ENCODE measurements at places on chromosomes 13 and 19.

DNA sequence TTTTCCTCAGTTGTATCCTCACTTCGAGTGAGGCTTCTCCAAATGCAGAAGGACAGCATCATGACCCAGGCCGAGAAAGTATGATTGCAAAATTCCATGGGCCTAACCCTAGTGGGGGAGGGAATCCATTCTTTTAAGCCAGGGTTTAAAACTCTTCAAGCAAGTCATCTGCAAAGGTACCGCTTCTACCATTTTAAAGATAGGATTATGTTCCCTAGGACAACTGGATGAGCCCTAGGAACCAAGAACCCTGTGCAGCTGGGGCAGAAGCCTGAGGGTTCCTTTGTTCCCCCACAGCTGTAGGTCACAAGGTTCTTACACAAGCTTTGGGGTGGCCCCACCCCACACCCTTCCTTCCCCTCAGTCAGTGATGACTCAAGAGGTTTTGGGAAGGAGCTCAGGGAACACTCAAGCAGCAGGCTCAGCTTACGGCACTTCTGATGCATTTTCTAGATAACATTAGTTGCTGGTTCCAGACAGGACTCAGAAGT, 13.5 kb downstream of the ARL11 start:
- no peak for DNase-seq

- no peak for DNase-seq
These were observed 314.9 kb downstream of the COG6 start for GRCh38 chr13:39970177-39970846.

DNA sequence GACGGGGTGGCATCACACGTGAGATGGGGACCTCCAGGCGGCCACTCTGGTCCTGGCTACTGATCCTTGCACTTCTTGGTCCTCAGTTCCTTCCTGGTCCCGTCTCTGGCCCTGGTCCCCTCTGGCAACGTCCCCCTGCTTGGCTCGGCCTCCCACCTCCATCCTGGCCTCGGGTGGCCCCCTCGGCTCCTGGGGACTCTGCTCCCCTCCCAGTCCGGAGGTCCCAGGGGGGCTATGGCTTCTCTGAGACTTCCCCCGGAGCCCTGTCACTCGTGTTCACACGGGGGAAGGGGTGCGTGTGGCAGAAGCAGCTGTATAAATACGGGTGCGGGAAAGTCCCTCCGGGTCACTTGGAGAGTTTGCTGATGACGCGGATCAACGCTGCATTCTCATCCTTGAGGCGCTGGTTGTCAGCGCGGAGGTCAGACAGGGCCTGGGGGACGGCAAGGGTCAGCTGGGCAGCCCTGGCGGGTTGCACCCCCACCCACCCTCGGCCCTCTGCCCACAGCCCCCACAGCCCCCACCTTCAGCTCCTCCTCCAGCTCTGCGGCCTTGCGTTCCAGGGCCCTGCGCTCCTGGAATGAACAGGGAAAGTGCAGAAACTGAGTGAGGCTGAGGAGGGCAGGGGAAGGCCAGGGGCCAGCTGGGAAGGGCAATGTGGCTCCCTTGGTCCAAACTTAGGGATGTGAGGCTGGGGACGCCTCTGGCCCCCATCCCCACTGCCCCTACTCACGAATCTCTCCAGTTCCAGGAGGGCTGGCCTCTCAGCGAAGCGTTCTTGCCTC, 15.6 kb downstream of the EPS8L1 start:
- DNase-seq, result no peak

GRCh38 chr13:100154842-100155416, 66.0 kb downstream of the PCCA start:
- no peak for DNase-seq

- no peak for DNase-seq
These were observed 78.9 kb upstream of the OLFM4 start for GRCh38 chr13:52949742-52950141.

DNA sequence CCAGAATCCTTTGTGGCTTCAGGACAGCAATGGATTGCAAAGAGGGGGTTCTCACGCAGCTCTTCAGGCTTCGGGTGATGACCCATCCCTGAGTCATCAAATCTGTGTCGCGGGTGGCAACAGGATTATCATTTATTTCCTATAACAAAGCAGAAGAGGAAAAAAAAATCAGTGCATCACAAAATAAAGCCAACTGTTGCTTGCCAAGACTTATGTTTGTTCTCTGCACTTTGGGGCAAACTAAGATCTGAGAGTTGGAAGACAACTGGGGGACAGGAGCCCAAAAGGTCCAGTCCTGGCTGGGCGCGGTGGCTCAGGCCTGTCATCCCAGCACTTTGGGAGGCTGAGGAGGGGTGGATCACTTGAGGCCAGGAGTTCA, 6.4 kb downstream of the GNA15 start:
- DNase-seq, result peak; percentile 59

DNA sequence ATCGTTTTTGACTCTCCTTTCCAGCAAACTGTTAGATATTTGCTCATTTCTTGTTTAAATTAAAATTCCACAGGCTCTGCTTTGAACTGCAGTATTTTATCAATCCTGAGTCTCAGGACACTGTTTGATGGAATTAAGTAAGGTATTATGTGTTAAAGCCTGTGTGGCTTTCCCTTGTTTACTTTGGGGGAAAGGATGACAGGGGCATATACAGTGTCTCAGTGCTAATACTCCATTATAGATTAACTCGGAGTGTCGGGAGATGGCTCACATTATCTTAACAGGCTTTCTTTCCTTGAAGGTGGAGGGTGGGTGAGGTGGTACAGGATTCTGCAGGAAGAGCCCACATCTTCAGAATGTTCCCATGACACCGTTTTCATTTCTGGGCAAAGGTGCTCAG, 84.7 kb downstream of the SHISA2 start:
- no peak for DNase-seq

DNA sequence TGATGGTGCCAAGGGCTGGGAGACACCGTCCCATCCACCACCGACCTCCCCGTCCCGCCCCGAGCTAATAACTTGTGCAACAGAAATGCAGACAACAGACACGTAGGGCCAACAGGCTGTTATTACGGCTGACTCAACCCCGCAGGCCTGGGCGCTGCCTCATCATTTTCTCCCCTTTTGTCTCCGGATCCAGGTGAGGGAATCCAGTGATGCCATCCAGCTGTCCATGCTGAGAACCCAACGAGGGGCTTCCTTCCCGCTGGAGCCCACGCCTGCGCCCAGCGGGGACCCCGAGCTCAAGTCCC, 6.4 kb upstream of the DIRAS1 start:
- DNase-seq, result no peak

DNA sequence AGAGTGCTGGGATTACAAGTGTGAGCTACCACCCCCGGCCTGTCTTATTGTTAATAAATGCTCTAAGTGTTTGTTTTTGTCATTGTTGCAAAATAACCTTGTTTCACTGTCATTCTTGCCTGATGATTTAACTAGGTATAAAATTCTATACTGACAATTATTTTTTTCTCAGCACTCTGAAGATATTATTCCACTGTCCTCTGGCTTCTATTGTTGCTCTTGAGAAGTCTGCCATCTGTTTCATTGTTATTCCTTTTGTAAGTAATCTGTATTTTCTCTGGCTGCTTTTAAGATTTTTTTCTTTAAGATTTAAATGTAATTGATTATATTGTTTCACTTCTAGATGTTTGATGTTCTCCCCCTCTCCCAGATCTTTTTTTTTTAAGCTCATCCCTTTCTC, 17.6 kb downstream of the ZNF420 start:
- no peak for DNase-seq

DNA sequence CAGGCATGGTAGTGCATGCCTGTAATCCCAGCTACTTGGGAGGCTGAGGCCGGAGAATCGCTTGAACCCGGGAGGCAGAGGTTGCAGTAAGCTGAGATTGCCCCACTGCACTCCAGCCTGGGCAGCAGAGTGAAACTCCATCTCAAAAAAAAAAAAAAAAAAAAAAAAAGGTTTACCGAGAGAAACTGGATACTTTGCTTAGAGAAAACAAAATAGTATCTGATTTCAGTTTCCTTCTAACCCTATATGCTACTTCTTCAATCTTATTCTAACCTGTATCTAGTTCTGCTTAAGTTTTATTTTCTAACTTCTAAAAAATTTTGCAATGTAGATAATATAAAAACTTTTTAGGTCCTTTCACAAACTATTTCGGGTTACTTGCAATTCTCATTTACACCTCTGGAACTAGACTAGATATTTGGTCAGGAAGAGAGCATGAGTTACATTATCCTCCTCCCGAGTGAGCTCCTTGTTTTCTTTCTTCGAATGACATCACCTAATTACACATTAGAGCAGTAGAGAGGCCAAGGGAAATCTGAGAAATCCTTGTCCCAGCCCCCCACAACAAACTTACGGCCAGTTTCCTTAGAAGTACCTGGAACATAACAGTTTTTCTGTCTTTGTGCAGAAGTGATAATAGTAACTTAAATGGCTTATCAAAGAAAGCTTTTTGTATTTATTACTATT, 128.9 kb downstream of the B3GLCT start:
- no peak for DNase-seq

- DNase-seq, result no peak
These were observed 43.3 kb downstream of the DZIP1 start for GRCh38 chr13:95601216-95601615.

GRCh38 chr13:101390461-101390860, 25.8 kb downstream of the NALCN start:
- DNase-seq, result no peak

- DNase-seq, result no peak
These were observed 53.1 kb downstream of the ZNF254 start for GRCh38 chr19:24140099-24140498.

DNA sequence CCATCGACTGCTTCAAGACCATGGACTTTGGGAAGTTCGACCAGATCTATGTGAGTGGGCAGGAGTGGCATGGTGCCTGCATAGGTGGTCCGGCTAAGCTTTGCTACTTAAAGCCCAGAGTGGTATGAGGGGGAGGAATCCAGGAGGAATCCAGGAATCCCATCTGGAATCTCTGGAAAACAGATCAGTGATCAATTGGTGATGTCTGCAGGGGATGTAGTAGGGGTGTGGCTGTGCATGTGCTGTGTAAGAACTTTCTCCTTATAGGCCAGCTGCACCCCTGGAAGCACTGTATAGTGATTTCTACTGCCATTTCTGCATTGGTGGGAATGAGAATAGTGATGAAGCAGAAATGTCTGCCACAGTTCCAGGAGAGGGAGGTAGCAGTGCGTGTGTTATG, 23.6 kb downstream of the PNPLA6 start:
- DNase-seq, result no peak

GRCh38 chr13:29279356-29280254, 315.9 kb downstream of the SLC7A1 start:
- no peak for DNase-seq

DNA sequence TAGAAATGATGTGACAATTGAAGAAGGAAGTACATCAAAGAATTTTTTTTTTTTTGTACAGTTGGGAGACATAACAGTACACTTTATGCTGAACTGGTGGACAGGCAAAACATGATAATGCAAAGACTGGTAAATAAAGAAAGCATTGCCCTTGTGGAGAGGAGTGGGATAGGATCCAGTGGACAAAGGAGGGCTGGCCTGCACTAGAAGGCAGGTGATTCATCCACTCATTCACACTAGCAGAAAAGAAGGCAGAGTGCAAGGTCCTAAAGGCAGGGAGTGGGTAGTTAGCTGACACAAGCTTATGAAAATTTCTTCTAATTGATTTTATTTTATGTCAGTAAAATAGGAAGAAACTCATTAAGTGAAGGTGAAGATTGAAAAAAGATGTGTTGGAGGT, 17.6 kb upstream of the NALCN start:
- DNase-seq, result no peak

DNA sequence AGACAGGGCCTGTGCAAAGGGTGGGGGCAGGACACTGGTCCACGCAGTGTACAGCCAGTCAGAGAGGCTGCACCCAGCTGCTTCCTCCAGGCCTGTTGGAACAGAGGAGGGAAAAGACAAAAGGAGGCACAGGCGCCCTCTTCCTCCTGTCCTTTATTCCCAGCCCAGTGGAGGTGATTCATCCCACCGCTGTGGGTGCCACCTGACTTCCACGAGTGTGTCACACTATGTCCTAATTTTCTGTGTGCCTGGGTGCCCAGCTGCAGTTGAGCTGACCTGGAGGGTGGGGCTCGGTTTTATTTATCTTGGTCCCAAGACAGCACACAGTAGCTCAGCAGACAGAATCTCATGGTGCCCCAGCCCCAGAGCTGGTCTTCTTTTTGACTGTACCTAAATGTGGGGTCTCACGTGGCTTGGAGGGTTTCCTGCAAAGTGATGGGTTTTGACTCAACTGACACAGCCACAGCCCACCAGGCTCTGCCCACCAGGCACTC, 9.0 kb downstream of the EPS15L1 start:
- peak; percentile 15 for DNase-seq

GRCh38 chr19:30106417-30107095, 164.5 kb downstream of the URI1 start:
- no peak for DNase-seq

DNA sequence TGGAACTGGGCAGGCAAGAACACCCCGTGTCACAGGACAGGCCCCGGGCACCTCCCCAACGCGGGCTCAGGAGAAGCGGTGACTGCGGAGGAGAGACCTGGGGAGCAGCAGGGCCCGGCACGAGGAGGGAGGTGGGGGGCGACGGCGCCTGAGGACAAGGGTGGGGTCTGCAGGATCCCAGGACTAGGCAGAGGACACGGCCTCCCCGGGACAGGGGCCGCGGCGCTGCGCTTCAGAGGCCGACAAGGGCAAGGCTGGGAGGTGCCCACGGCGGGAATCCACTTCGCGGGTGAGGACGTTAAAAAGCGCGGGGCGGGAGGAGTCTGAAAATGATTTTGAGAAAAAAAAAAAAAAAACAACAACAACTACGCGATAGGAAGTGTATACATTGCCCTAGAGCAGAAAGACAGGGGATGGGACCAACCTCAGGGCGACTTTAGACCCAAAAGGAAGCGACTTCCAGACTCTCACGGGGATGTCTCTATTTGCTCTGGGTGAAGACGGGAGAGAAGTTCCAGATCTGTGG, 44.9 kb downstream of the ZNF611 start:
- DNase-seq, result peak; percentile 16

- DNase-seq, result no peak
These were observed 56.9 kb downstream of the EDNRB start for GRCh38 chr13:77861741-77862140.

- DNase-seq, result no peak
These were observed 10.5 kb downstream of the NACC1 start for GRCh38 chr19:13128583-13128982.

DNA sequence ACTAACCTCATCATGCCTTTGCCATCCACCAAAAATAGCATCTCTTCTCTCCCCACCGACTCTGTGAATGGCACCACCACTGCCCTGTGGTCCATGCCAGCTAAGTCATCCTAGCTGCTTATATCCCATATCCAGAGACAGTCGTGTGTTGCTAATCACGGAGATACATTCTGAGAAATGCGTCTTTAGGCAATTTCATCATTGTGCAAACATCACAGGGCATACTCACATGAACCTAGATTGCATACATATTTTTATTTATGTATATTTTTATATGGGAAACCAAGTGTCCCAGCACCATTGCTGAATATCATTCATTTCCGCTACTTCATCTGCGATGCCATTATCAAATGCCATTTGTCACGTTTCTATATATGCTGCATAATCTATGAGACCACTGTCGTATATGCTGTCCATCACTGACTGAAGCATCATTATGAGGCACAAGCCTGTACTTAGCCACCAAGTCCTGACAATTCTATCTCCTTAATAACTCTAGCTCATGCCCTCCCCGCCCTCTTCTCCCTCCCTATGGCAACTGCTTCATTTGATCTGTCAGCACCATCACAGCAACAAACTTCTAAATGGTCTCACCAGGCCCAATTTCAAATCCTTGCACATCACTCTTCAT, 104.2 kb downstream of the HSPH1 start:
- no peak for DNase-seq
